CD4-positive, alpha-beta T cell treated with Interleukin-21 for 1 hour (primary cell): ENCODE measurements at places on chromosomes 4 and X.

DNA sequence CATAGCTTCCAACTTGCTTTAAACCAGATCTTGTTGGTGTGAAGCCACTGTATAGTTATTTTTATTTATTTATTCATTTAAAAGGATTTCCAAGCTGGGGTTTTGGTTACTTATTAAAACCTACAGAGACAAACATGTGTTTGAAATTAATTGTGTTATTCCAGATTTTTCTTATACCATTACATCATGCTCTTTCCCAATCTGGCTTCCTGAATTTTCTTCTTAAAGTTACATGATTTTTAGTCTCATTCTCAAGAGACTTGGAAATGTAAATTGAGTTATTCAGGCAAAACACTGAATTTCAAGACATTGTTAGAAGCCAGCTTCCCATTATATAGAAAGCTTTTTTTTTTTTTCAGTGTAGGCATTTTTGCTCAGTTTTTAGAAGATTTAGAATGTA is 381.9 kb downstream of the IL1RAPL1 start:
- DNase-seq: no peak

- DNase-seq: no peak
Measured at GRCh38 chrX:38426785-38427184, 74.4 kb downstream of the OTC start.

DNA sequence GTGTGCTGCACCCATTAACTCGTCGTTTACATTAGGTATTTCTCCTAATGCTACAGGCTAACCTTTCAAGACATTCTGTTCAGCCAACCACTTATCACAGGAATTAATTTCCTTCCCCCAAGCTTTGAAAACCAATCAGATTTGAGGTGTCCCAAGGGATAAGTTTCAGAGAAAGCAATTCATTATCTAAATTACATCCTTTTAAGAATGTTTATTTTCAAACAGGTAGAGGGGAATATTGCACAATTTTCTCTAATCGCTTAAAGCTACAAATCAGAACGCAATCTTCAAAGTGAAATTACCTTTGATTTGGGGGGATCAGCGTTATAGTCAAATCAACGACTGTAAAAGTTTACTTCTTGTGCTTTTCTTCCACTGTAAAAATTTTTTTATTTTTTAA is 1.6 kb downstream of the CLOCK start:
- DNase-seq: no peak

DNA sequence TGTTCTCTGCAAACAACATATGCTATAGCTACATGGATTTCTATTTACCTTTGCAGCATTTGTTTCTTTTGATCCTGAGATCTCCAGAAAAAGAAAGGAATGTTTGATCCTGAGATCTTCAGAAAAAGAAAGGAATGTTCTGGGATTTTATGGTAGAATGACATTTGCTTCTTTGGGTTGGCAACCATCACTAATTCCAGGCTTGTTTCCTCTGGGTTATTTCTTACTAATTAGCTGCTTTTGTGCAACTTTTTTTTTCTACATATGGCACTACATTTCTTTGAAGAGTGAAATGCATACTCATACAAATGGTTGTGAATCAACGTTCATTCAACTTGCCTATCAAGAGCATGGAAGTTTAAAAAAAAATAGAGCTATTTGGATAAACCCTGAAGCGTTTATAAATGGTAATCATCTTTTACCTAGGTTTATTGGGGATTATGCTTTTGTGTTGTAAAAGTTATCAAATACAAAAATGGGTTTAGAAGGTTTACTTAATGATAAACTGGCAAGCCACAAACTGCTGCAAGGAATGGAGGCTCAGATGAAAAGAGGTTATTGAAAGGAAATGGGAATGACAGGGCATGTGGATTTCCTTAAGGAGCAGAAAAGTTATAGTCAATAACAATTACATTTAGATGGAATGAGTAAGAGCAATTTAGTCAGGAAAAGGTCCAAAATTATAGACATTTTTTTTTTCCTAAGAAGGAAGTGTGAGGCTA is 95.6 kb upstream of the PCDH18 start:
- DNase-seq: no peak

- no peak for DNase-seq
Measured at GRCh38 chrX:39012621-39013111, 211.4 kb downstream of the MID1IP1 start.

DNA sequence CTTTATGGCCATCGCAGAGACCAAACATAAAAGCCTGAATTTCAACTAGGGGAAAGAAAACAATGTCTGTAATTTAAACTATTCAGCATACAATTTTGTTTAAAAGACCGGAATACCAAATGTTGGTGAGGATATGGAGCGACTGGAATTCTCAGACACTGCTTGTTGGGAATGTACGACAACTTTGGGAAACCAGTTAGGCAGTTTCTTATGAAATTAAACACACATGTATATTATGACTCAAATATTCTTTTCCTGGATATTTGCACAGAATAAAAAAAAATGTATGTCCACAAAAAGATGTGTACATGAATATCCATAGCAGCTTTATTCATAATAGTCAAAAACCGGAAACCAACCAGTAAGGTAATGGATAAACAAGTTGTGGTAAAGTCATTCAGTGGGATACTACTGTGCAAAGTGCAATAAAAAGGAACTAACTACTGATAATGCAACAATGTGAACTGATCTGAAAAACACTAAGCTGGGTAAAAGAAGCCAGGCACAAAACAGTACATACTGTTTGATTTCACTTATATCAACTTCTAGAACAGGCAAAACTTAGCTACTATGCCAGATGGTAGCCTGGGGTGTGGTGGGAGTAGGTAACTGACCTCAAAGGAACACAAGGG is 152.7 kb upstream of the FTHL17 start:
- no peak for DNase-seq

- no peak for DNase-seq
Measured at GRCh38 chr4:101417046-101417445, 69.7 kb upstream of the PPP3CA start.

- DNase-seq: no peak
Measured at GRCh38 chrX:97938706-97939105, 1055.0 kb downstream of the RPA4 start.

DNA sequence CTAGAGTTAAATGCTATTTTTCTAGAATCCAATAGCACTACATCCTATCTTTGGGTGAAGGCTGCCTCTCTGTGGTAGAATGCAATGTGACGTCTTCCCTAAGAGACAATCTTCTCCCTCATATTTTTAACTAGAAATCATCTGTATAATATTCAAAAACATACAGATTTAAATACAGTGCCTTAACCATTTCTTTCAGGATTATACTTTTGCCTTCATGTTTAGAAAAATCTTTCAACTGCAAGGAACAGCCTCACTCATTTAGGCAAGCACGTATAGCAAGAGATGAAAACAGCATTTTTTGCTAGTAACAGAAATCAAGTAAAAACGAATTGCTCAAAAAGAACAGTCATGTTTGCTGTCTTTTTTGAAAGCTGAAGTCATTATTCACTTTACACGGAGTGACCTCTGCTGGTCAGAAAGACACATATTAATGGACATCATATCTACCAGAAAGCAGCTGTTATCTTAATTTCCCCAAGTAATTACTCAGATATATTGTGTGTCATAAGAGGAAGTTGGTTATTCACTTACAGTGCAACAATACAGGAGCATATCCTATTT is 422.3 kb downstream of the STPG2 start:
- DNase-seq: no peak

DNA sequence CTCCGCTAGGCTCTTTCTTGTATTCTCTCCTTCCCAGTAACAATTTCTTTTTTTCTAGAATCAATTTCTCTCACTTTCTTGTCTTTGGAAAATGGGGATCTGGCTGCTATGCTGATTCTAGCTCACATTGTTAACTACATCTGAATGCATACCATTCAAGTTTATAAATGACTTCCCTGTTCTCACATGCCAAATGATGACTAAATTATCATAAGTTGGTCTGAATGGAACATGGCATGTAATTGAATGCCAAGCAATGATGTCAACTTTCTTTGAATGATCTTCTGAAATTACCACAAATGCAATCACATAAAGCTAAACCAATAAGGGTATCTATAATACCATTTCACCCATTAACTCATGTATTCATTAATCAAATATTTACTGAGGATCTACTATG is 2.7 kb upstream of the ITM2A start:
- no peak for DNase-seq

GRCh38 chr4:176875446-176875930 is 82.8 kb upstream of the VEGFC start:
- no peak for DNase-seq

- no peak for DNase-seq
Measured at GRCh38 chr4:69781458-69782418, 21.3 kb upstream of the SULT1B1 start.

GRCh38 chr4:101953949-101954348 is 163.4 kb downstream of the BANK1 start:
- no peak for DNase-seq

- no peak for DNase-seq
Measured at GRCh38 chr4:149296503-149296902, 519.1 kb downstream of the IQCM start.

- DNase-seq: no peak
Measured at GRCh38 chrX:110015915-110016314, 13.0 kb downstream of the TMEM164 start.

DNA sequence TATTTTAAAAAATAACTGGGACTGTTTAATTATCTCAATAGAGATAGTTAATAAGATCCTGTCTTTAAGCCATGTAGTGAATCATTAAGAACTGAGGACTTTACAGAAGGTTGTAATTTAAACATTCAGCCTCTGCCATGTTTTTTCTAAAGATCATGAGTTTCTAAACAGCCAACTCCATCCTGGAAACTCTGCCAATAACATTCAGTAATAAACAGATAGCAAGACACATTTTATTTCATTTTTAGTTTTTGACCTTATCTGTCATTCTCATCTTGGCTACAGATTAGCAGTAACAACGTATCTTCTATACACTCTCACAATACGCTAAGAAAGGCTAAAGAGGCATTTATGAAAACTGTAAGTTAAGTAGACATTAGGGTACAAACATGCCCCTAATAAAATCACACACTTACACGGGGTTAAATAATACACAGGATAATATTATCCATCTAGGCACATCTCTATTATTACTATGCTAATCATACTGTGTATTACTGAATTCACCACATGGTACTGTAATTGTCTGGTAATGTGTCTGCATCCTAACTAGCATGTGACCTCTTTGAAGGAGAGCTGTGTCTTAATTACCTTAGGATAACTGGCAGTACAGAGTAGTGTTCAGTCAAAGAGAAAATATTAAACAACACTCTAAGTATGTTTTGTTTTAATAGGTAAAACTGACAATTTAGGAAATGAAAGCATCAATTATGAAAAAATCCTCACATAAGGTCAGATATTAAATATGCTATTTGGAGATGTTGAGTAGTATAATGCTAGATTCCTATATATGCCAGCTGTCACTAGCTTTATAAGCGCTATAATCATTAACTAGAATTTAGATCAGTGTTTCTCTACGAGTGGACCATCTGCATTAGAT is 122.4 kb upstream of the NAP1L5 start:
- DNase-seq: no peak

- DNase-seq: no peak
Measured at GRCh38 chrX:150700107-150700506, 6.9 kb downstream of the MTMR1 start.

DNA sequence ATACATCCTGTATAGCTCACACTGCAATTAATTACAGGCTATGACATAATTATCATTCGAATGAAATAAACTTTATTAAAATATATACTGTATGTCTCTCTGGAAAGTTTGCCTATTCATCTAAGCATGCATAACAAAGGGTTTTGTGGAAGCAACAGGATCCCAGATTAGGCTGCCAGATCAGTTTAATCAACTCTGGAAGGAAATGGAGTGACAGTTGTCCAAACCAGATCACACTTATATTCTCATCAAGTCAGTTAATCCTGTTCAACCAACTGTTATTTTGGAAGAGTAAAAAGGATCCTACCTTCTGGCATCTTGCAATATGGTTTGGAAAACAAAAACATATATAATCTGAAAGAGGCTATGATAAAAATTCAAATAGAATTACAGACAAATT is 312.2 kb downstream of the FAT4 start:
- DNase-seq: no peak

DNA sequence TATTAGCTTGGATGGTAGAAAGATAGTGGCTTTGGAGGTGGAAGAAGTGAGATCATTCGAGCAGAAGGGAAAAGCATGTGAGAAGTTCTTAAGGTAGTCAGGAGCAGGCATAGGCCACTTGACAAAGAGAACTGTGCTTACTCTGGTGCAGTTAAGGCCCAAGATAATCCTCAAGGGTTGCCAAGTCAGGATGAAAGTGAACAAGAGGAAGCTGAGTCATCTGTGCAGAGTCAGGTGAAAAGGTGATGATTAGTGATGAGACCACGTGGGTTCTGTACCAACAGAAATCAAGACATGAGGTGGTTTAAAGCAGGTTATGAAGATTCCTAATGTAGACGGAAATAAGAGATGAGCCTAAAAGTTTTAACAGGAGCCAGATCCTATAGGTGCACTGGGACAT is 369.8 kb downstream of the DTHD1 start:
- DNase-seq: no peak

DNA sequence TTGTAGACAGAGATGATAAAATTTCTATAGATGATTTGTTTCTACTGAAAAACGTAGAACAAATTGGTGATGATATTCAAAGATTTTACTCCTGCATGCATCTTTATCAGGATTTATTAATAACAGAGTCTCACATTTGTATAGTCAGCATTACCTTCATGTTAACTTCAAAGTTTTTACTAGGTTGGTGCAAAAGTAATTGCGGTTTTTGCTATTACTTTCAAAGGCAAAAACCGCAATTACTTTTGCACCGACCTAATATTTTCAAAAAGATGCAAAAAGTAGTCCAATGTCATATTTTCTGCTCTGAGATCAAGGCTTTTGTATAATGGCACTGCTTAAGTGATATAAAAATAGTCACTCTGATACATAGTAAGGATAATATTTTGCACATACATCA is 536.4 kb upstream of the ADGRL3 start:
- DNase-seq: no peak

DNA sequence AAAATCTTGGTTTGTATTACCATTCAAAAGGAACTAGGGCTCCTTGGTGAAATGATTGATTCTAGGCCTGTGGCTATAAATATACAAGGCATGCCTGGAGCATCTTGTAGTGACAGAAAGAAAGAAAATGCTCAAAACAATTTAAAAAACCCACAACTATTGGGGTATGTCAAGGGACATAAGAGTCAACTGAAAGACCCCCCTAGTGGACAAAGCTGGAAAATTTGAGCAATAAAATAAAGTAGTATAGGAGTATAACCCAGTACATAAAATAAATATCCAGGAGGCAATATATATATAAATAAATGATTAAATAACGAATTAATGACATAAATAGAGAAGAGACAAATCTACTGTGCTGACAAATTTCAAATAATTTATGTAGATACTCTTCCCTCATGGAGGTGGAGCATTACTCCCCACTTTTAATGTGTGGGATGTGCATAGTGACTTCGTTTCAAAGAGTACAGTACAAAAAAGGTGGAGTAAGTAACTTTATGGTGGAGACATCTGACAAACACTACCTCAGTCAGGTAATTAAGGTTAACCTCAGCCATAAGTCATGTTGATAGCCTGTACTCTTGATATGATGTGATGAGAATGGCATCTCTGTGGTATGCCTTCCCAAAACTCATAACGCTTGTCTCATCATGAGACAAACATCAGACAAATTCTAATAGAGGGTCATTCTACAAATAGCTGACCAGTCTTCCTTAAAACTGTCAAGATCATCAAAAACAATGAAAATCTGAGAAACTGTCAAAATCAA is 185.0 kb upstream of the GLRA2 start:
- DNase-seq: no peak

GRCh38 chr4:108885211-108885610 is 122.4 kb upstream of the ETNPPL start:
- DNase-seq: no peak
